ENCODE measurements at places on chromosomes 6 and 20. TPM values are rescaled to one million over a fixed set of nuclear protein-coding genes. Genes with fewer than 3 reads are reported as not detected.

DNA sequence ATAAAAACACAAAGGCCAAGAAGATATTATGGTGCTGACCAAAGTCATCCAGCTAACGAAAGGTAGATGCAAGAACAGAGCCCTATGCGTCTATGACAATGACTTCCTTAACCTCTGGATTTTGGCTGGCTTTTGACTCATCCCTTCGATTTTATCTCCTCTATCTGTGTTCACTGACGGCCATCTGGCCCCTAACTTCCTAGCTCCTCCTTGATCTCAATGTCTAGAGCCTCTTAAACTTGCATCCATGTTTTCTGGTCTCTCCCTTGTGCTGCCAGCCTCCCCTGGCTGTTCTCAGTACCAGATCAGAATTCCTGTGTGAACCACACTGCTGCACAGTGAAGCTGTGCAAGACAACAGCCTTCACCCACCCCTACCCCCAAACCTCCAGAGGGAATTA lies 452.9 kb downstream of the UTRN start:
- no peak for DNase-seq

DNA sequence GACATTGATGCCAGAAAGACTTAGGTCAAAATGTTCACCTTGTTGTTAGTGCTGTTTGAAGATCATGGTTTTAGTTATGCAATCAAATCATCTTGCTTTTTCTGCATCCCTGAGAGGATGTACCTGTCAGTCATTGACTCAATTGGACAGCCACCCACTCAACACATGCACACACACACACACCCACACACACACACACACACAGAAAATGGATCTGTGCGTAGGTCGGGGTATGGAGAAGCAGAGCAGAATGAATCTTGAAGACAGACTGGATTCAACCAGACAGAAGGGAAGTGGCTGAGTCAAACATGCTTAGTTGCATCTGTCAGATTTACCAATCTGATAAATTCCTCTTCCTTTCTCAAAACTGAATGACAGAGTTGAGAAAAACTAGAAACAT lies 19.1 kb upstream of the ZSCAN23 start:
- DNase-seq = no peak

GRCh38 chr6:25388776-25389175 lies 109.6 kb downstream of the CARMIL1 start:
- no peak for DNase-seq

DNA sequence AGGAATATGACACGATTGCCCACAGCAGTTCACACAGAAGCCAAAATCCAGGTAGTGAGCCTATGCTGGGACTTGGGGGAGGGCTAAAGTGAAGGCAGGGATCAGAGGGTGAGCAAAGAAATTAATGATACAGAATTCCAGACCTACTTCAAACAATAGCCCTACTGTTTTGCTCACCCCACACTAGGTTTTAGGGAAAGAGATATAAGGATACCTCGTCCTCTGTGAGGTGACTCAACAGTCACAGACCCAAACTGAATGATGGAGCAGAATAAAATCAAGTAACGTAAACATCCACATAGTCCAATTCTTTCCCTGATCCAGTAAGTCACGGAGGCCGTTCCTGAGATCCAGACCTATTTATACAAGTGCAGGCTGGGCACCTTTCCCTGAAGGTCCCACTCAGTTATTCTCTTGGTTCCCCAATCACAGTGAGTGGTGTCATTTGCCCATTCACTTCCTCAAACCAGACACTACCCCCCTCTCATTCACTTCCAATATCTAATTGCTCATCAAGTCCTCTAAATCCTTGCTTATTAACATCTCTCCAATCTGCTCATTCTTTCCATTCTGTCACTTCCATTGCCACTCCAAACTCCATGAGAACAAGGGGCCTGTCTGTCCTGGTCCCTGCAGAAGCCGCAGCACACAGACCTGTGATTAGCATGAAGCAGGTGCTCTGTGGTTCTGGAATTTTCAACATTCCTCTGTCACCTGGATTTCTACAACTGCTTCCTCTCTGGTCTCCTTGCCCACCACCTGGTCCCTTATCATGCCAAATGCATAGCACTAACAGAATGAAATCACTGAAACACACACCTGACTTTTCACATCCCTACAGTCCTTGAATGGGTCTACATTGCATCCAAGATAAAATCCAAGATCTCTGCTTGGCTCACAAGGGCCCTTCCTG lies 55.9 kb downstream of the ATXN1 start:
- peak; percentile 57 for DNase-seq

GRCh38 chr20:10665791-10666190 lies 8.0 kb downstream of the JAG1 start:
- no peak for DNase-seq

DNA sequence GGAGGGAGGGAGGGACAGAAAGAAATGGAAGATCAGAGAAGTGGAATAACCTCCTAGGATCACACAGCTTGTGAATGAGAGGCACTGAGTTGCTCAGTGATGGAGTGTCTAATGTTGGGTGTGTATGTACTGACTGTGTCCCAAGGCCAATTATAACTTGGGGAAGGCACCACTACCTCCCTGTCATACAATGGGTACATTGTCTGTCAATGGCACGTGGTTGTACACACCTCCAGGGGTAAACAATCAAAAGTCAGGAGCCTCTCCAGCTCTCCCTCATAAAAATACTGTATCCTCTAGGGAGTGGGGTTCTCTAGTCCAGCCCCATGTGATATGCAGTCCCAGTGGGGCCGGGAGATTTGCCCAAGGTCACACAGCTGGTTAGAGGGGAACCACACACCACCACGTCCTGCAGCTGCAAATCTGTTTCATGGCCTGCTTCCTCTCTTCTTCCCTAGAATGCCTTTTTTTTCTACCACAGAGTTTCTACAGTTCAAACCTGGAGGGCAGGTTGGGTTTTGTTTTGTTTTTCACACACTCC lies 112.5 kb downstream of the SNX5 start:
- DNase-seq = peak; percentile 62

DNA sequence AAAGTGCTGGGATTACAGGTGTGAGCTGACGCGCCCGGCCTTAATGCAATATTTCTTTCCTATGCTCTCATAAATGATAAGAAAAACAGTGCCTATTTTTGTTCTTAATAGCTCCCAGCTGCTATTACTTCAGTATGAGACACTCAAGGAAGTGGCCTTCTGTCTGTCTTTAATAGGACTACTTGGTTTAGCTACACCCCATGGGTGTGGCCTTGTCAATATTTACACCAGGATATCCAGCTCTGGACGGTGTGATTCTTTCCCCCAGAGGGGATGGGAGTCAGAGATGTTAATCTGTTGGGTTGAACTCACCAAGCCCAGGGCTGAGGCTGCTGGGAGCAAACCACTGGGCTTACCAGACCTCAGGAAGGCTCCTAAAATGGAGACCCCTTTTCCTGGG lies 134.2 kb downstream of the CEP57L1 start:
- DNase-seq = no peak

The C6orf132 gene
- total RNA-seq = not detected

The PFDN4 gene
- 57.7 TPM for total RNA-seq

The BHLHE23 gene
- not detected for total RNA-seq

- no peak for DNase-seq
Observed at GRCh38 chr6:169141671-169142537, 111.7 kb downstream of the THBS2 start.

DNA sequence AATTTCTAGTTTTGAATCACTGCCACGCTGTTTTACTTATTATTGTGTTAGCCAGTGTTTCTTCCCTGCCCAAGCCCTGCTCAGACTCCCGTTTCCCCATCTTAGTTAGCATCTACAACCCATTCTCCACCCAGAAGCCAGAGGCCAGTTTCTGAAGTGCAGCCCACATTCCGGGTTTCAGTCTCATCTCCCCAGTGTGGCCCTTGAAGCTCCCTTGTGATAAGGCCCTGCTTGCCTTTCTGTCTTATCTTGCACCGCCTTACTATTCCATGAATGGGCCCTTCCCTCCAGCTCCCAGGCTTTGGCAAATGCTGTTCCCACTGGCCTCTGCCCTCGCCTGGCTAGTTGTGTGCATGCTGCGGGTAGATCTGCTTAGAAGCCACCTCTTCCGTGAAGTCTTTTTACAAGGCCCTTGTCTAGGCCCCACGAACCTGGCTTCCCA lies 41.1 kb downstream of the TOX2 start:
- no peak for DNase-seq

- DNase-seq = no peak
Observed at GRCh38 chr6:20893412-20893811, 359.2 kb downstream of the CDKAL1 start.

GRCh38 chr6:83875843-83876242 lies 16.4 kb downstream of the CYB5R4 start:
- DNase-seq = no peak

- DNase-seq = no peak
Observed at GRCh38 chr6:152976749-152977148, 6.1 kb downstream of the FBXO5 start.

The GRIK2 gene
- total RNA-seq = not detected

The LSM14B gene
- 35.6 TPM for total RNA-seq

DNA sequence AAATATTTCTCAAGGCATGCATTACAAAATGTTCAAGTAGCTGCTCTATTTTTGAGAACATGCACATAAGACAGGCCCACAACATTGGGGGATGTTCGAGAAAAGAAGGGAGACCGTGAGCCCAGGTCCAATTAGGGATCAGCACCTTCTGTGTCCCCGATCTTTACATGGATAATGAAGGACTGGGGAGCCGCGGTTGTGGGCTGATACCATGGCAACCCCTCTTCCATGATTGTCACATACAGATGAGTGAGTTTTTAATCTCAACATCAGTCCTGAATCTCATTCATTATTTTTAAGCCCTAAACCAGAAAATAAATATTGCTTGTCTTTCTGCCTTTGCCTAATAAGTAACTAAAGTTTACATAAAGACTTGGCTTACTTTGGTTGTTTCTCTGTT lies 935.7 kb downstream of the KIF16B start:
- no peak for DNase-seq

GRCh38 chr6:95469511-95469910 lies 107.8 kb upstream of the MANEA start:
- DNase-seq = no peak

GRCh38 chr6:21437581-21437980 lies 156.0 kb upstream of the SOX4 start:
- DNase-seq = no peak

The BTN1A1 gene
- 0.23 TPM for total RNA-seq

The FAM50B gene
- not detected for total RNA-seq

- no peak for DNase-seq
Observed at GRCh38 chr20:48421547-48421946, 406.3 kb downstream of the PREX1 start.

DNA sequence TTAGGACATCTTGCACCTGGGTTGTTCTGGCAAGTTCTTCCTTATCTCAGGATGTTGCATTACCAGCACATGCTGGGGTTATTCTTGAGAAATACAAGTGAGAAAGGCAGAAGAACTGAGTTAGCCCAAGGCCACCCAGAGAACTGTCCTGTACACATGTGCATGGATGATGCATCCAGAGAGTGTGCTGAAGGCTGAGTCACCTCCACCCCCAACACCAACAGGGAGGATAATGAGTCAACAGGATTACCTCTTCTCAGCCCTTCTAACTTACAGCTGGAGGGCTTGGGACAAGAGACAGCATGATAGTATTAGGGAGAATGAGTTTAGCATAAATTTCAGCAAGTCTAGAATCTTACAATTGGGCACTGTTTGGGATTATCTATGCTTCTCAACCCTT lies 8.5 kb downstream of the SCGN start:
- peak; percentile 90 for DNase-seq

- DNase-seq = no peak
Observed at GRCh38 chr6:38220069-38220723, 400.7 kb downstream of the ZFAND3 start.

DNA sequence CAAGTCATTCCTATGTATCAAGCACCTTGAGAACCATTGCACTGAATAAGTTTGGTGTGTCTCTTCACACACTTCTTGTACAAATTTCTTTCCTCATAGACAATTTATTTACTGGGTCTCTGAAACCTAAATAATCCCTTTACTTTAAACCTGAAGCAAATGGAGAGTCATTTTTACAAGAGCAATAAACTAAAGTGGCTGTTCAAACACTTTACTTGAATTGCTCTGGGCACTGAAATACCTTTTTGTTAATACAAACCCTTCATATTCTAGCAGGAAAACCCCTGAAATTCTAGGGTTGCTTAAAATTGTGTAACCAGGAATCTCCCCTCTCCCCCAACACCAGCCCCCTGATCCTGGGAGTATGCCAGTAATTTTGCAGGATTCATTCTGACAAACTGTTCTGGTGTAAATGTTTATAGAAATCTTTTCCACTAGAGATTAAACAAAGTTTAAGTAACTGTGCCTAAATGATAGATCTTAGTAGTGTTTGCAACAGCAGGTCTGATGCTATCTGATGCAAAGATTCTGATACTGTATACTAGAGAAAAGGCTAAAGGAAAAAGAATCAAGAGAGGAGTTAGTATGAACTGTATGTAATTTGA lies 13.4 kb downstream of the RSPO3 start:
- no peak for DNase-seq

The NHSL1 gene
- 7.5 TPM for total RNA-seq

DNA sequence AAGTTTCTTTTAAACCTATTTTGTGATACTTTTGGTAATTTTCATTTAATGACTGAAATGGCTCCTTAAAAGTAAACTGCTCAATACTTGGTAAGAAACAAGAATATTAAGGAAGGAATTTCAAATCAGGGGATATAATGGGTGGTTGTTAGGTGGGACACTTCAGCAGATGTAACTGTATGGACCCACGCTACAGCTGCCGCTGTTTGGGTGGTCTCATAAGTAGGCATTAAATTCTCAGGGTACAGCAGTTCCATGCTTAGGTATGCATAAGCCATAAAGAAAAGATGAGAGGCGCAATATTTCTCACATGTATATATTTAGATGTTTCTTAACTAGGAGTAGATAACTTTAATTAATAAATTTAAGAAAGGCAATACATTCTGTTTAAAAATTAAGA lies 35.0 kb downstream of the COL19A1 start:
- DNase-seq = no peak

- DNase-seq = peak; percentile 5
Observed at GRCh38 chr6:101294676-101295075, 98.8 kb upstream of the GRIK2 start.

DNA sequence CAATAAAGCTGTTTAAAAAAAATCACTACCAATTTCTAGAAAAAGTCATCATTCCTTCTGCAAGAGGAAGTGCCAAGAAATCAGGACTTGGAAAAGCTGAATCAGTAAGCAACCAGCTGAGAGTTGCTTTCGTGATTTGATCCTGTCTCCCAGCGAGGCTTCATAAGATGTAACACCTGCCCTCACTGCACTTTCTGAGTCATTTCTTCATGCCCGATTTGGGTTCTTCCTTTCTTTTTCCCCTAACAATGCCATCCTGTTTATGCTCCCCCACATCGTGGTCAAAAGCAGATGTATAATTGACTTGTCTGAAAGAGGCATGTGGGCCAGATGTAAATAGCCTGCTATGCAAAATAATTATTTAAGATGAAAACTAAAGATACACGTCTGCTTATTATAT lies 52.1 kb downstream of the RIPOR2 start:
- peak; percentile 15 for DNase-seq

Measured in HT1080 (cell line).